ENCODE measurements at places on chromosomes 3 and 15.

- no peak for DNase-seq
Measured at GRCh38 chr15:53331328-53332190, 427.9 kb downstream of the WDR72 start.

DNA sequence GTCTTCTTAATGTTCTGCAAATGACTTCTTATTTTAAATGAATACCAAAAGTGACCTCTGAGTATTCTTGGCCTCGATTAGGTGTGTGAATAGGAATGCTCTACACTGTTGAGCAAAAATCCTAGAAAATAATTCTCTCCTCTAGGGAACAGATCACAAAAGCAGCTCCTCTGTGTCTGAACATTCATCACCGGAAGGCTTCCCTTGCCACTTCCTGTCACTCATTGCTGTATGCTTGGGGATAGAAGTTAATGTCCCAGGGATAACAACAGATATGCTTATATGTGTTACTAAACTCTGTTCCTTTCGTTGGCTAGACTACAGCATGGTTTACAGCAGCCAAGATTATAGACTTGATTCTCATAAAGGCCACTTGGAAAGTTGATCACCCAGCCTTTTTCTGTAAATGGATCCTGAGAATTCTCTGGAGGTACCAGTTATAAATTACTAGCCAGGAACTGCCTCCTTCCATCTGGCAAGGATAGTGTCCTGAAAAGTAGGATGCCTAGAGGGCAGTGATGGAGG is 16.0 kb upstream of the PTX3 start:
- DNase-seq, result no peak

DNA sequence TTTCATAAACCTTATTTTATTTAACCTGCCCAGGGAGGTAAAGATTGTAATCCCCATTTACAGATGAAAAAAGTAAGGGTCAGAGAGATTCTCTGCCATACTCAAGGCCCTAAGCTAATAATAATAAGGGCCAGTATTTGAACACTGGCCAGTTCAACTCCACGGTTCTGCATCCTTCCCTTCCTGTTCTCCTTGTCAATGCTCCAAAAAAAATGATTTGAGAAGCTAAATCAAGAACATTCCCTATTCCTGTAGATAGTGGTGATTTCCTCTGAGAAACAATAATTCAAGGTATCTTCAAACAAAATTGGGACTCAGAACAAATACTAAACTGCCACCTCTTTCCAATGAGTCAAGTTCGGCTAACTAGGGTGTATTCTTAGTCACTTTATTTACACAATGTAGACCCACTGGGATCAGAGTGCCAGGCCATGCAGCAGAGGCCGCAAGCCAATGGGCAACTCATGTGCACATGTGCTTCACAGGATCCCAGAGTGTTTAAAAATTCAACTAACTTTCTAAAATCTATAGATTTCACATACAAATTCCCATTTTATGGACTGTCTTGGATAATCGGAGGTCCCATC is 459.6 kb upstream of the WNT5A start:
- no peak for DNase-seq

DNA sequence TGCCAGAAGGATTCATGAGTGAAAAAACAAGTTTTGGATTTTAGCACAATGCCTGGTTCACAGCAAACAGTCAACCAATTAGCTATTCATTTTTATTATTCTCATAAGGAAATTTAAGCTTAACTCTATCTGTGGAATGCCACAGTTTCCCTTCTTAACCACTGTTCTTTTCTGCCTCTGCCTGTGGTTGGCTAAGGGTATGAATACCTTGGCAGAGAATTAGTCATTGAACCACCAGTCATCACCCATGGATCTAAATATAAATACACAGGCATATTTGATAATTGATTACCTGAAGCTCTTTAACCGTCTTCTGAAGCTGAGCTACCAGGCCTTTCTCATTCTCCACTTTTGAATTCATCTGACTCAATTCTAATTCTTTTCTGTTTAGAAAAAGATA is 79.9 kb downstream of the MYH15 start:
- no peak for DNase-seq

DNA sequence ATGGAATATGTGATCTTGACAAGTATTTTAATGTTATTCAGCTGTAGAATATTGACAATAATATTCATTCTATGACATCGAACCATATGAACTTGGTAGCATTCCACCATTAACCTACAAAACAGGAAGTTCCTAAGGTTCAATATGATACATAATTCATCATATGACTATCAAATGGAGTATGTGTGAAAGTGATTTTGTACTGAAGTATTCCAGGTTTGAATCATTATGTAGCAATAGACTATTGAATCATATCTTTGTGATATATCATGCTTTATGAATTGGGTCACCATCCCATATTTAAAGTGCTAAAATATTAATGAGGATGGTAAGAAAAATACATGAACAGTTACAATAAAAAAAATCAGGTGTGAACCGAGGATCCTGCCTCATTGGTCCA is 95.1 kb downstream of the TP63 start:
- no peak for DNase-seq

- DNase-seq, result no peak
Measured at GRCh38 chr3:122727766-122728165, 47.1 kb downstream of the PARP14 start.
